ENCODE measurements at places on chromosomes 6 and 20.

- DNase-seq, result no peak
Measured at GRCh38 chr6:25583099-25583498, 68.9 kb upstream of the SCGN start.

DNA sequence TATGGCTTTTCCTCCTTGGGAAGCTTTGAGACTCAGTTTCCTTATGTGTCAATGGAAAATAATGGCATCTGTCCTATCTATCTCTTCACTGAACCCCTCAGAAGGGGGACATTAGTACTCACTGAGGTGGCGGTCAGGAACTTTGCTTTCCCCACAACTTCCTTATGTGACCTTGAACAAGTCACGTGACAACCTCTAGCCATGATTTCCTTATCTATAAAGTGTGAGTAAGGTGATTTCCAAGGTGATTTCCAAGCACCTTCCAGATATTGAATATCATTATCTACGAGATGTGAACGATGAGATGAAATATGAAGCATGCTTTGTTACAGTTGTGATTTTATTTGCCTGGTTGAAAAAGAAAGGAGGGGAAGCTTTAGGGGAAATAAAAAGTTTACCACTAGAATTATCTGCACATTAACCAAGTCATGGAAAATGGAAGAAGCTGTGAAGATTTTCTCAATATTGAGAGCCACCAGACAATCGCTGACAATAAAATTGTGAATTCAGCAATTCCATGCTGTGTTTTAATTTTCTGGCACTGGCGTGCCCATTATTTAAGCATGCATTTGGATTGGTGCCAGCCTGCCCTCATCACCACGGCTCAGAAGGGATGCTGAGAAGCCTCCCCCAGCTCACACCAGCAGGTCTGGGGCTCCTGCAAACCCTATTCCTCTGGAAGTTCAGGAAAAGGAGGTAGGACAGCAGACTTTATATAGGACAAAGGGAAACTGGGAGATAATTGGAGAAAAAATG lies 255.3 kb downstream of the CD83 start:
- DNase-seq, result no peak

DNA sequence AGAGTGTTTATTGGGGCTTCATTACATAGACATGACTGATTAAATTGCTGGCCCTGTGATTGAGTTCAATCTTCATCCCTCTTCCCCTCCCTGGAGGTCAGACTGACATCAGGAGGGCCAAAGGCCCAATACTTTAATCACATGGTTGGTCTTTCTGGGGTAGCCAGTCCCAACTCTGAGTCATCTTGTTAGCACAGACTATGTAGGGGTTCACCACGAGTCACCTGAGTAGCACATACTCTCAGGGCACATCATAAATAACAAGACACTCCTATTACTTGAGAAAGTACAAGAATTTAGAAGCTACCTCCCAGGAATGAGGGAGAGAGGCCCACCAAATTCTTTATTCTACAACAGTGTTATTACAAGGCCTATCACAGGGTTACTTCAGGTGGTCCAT lies 11.3 kb downstream of the GINS1 start:
- DNase-seq, result no peak

- no peak for DNase-seq
Measured at GRCh38 chr20:13442986-13443385, 195.7 kb downstream of the TASP1 start.

DNA sequence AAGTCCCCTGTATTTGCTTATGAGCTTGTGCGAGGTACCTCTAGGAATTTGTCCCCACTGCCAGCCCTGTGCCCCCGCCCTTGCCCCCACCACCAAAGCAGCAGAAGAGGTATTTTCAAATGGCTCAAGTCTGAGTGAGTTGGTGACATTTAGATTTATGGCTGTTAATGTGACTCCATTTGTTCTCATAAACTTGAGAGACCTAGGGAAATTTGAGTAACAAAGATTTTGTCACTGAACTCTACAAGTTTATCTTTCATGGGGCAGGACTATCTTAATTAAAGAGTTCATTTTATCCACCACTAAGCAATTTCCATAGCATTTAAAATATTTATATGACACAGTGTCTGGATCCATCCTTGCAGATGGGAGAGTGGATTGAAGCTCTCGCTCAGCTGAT lies 108.5 kb downstream of the PRND start:
- DNase-seq, result no peak

GRCh38 chr6:129683601-129684322 lies 26.2 kb downstream of the ARHGAP18 start:
- DNase-seq, result no peak

- no peak for DNase-seq
Measured at GRCh38 chr6:16546861-16547260, 214.4 kb downstream of the ATXN1 start.

DNA sequence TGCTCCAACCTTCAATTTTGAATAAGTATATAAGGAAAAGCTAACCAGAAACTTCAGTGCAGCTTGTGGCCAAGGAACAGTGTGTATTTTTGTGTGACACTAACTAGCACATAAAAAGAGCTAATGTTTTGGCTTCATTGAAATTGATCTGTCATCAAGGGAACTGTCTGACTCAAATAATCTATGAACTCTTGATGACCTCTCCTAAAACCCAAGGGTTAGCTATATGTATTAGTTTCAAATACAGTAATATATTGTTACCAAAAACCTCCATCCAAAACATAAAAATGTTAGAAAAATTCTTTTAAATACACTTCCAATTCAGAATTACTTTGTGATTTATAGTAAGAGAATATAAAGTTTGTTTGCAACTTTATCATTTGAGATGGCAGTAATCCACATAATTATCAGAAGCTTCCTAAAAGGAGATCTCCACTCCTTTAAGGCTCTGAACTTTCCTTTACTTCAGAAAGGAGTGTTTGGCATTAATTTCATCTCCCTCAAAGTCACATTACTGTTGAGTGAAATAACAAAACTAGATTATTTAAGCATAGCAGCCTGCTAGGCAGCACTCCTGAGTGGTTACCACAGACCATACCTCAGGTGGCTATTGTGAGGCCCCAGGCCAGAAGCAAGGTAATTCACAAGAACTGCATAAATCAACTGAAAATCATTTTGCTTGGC lies 46.3 kb upstream of the HSF2 start:
- DNase-seq, result no peak

DNA sequence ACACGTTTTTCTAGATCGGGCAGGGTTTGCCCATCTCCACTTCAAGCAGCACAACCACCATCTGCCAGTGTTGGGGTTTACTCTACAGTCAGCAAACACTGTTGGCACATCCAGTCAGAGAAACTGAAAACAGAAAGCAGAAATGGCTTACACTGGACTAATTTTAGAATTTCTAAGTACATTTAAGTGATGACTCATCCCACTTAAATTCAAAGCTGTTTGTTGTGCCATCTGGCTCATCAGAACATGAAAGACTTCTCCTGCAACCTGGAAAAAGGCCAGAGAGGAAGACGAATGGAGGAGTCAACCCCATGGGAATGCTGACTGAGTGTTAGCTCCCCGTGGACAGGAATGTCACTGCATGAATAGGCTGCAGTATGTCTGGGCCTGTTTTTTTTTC lies 21.8 kb downstream of the FAM209B start:
- DNase-seq, result no peak

- no peak for DNase-seq
Measured at GRCh38 chr6:106743612-106744011, 114.2 kb downstream of the QRSL1 start.

DNA sequence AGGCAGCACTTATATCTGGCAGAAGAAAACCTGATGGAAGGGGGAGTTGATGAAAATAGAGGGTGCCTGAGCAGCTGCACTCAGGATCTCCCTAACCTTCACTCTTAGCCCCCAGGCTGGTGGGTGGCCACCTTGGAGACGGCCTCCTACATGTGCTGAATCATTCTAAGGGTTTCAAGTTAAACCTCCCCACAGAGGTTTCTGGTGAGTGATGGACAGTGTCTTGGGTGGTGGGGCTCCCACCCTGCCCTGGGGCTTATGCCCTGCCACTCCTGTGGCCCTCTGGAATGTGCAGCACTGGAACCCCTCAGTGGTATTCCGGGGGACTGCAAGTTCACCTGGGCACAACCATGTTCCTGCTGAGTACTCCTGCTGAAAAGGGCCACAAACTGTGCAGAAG lies 357.2 kb downstream of the CD83 start:
- no peak for DNase-seq

GRCh38 chr6:110342759-110343158 lies 15.4 kb downstream of the METTL24 start:
- DNase-seq, result no peak

DNA sequence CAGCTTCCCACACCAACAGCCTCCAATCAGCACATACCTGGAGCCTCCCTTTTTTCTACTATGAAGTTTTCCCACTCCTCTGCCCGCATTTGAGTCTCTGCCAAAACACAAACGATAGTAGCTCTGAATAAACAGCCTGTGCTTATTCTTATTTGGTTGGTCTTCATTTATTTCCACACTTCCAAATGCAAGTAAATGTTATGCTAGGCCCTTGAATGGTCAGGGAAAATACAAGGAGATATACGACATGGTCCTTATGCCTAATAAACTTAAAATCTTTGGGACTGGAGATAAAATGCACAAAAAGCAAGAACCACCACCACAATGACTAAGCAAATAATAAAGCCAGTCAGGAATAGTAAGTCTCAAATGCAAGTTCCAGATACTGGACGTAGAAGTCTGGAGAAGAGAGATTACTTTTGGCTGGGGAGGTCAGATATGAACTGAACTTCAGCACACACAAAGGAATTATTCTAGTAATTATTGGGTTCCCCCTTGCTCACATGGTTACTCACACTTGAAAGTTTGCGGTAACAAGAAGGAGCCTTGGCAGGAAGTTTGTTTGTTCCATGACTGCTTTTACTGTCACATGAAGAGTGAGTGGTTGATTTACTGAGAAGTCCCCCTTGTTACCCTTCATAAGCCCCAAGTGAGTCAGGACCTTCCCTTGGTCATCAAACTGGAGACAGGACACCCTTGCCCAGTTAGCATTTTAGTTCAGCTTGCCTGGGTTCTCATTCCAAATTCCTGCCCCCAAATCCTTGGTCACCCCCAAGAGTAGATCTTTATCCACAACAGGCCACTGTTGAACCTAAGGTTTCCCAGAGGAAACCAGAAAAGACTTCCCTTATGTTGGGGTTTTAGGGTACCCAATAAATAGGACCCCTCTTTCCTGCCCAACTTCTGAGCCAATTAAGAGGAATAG lies 511.2 kb upstream of the JARID2 start:
- no peak for DNase-seq

DNA sequence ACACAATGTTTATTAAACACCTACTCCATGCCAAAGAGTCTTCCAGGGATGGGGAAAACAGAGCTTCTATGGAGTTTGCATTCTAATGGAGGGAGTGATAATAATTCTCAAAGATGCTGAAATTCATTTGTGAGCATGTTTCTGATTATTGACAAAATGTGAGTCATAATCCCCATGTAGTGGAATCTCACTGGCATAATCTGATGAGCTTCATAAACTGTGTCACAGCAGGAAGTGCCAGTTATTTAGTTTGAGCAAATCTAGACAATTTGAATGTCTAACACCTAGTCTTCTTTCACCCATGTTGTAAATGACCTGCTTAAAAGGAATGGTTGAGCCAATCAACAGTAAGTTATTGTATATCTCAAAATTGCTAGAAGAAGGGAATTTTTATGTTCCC lies 95.1 kb downstream of the KCNQ5 start:
- DNase-seq, result no peak

- DNase-seq, result no peak
Measured at GRCh38 chr6:105744815-105745214, 341.3 kb upstream of the PRDM1 start.

- no peak for DNase-seq
Measured at GRCh38 chr20:53934421-53935343, 135.7 kb downstream of the BCAS1 start.

DNA sequence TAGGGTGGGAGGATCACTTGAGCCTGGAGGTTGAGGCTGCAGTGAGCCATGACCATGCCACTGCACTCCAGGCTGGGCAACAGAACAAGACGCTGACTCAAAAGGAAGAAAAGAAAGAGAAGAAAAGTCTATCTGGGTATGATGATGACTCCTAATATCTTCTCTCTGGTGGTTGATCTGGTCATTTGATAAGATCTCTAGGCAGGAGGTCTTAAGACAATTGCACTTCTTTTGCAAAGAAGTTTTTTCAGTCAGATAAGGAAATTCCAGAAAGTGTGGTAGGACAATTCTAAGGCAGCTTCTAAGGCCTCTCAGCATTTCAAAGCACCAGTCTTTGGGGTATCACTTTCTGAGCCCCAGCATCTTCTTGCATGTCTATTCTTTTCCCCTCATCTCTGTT lies 7.7 kb upstream of the AIF1 start:
- DNase-seq, result no peak

- DNase-seq, result no peak
Measured at GRCh38 chr6:138971601-138972000, 16.5 kb downstream of the REPS1 start.

DNA sequence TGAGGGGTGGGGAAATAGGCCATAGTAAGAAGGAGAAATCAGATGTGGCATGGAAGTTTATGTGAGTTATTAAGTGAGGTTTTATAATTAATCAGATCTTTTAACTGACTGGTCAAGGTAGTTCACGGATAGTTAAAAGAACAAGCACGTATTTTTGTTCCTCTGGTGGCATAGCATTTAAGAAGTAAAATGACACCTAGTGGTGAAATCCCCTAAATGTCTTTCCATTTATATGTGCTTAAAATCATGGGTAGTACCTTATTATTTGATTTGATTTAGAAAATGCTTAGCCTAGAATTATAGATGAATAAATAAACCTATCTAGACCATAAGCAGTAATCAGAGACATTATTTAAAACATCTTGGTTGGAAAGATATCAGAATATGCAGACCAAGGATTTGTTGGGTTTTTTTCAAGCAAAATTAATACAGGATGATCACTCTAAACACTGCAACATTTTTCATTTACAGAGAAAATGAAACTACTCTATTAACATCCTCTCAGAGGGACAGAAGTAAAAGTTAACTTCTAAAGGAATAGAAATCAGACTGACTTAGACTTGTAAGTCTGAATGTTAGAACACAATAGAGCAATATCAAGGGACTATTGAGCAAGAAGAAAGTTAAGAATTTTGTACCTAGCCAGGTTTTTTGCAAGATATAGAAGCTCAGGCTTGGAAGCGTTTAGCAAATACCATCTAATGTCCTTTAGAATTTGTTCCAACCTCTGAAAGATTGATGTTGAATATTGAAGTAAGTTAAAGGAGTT lies 81.1 kb downstream of the STXBP5 start:
- DNase-seq, result no peak
